ENCODE measurements at places on chromosomes 7 and 10.

GRCh38 chr10:71636588-71636987, 83.0 kb downstream of the C10orf105 start:
- no peak for DNase-seq

DNA sequence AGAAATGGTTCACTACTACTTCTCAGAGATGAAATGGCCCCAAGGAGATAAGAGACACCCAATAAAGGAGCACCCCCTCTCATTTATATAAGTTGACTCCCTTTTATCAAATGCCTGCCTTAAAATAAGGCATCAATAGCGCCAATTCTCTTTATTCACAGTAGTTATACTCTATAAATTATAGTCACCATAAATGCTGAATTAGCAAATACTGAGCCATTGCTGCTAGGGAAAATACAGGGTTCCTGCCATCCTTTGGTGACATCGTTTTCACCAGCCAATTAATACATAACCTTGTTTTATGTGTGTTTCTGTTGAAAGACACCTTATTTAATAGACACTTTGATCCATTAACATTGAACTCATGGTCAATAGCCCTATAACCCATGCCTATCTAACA, 28.6 kb downstream of the DCLRE1C start:
- DNase-seq, result no peak

GRCh38 chr10:103733045-103733419, 122.3 kb downstream of the SH3PXD2A start:
- no peak for DNase-seq

DNA sequence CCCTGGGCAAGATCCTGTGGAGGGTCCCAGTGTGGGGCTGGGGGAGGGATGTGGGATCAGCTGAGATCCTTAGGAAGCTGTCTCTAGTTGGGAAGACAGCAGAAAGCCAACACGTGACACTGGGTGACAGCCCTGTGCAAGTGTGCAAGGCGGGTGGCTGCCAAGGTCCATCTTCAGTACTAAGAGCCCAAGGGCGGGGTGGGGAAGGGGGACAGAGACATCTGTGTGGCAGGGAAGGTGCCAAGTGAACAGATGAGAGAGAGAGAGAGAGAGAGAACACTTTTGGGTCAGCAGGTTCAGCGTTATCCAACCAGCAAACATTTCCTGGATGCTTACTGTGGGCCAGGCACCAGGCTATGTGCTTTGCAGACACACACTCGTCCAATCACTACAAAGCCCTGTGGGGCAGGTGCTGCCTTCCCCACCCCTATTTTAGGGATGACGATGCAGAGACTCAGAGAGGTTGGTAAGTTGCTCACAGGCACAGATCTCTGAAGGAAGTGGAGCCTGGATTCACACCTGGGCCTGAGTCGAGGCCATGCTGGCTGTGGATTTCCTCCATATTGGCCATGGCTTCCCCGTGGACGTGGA, 135.7 kb downstream of the GRK5 start:
- no peak for DNase-seq

- no peak for DNase-seq
Measured at GRCh38 chr10:93313798-93314197, 168.3 kb downstream of the MYOF start.

DNA sequence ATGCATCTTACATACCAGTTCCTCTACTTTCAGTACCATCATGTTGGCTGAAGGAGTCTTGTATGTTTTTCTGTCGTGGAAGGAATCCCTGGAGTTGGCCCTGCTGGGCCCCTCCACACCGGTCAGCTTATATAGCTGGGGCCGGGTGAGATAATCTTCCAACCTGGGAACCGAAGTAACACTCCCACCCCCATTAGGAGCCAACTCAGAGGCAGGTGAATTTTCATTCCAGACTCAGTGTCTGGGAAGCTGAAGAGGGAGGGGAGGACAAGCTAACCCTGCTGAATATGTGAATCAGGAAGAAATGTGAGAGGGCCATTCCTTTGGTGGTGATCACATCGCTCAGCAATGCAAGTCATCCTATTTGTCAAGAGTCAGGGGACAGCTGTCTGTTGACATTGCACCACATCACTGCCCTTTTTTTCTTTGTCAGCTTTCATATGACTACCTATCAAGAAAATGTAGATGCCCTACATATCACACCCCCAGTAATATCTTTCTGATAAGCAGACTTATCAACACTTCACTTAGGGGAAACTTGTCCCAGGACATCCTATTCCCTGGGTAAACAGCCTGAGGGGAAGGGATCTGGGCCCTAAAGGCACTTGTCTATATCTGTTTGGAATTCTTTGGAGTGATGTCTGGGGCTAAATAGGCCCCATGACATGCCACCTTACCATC, at the start of gene ANKRD1:
Gene ANKRD1, minus strand, starts transcription at position 102 of the 681 bp plus-strand sequence. Its CDS starts 60 bp downstream, at position 42.
- peak; percentile 50 for DNase-seq

- DNase-seq, result no peak
Measured at GRCh38 chr7:134777908-134778580, 1.4 kb upstream of the CALD1 start.

DNA sequence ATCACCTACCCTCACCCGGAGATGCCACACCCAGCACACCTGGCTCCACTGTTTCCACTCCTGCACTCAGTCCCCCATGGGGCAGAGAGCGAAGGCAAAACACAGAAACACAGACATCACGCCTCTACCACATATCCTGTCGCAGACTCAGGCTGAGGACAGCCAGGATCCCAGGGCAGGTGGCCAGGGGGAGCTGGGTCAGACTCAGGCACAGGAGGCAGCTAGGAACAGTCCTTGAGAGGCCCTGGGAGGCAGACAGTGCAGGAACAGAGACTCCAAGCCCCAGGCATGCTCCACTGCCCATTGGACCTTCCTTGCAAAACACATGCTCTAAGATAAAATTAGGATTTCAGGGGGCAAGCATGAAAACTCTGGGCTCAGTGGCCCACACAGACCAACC, 154.4 kb upstream of the C7orf33 start:
- DNase-seq, result no peak

GRCh38 chr10:92809840-92810239, 38.5 kb upstream of the EXOC6 start:
- DNase-seq, result no peak

DNA sequence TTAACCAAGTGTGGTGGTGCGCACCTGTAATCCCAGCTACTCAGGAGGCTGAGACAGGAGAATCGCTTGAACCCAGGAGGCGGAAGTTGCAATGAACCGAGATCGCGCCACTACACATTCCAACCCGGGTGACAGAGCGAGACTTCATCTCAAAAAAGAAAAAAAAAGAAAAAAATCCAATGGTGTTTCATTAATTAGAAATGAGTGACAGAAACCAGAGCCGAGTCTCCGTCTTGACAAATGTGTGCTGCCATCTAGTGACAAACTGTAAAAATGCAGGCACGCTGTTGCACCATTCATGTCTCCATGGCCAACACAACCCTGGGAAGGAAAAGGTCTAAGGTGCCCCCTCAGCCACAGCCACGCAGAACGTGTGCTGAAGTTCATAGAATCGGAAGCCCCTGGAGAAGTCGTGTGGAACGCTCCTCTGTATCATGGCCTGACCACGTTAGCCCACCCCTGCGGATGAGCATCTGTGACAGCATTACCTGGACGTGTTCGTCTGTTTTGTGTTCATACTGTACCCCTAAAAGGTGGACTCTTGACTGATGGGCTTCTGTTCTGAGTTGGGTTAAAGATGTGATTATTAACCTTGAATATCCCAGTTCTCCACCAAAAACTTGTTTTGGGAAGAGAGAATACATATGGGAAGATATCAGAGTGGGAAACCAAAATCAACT, 94.9 kb downstream of the LYZL2 start:
- peak; percentile 38 for DNase-seq

DNA sequence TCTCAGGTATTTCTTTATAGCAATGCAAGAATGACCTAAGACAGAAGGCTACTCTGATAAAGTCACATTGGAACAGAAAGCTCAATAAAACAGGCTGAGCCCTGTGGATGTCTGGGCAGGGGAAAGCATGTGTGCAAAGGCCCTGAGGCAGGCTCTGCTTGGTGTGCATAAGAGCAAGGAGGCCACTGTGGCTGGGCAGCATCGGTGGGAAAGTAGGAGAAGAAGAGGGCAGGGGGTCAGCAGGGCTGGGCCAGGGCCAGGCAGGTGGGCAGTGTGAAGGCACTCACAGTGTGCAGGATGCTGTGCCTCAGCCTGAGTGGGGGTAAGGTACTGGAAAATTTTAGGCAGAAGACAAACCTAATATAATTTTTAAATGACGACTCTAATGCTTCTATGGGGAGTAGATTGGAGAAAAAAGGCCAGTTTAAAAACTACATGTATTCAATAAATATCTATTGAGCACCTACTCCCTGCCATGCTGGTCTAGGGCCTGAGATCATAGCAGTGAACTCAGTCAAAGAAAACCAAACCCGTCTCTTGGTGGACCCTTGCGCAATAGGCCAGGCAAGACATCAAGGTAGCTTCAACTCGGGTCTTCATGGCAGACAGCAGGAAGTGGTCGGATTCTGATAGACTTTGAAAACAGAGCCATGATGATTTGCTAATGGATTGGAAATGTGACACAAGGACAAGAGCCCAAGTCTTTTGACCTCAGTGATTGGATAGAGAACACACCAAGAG, 572.3 kb downstream of the TCERG1L start:
- DNase-seq, result no peak

DNA sequence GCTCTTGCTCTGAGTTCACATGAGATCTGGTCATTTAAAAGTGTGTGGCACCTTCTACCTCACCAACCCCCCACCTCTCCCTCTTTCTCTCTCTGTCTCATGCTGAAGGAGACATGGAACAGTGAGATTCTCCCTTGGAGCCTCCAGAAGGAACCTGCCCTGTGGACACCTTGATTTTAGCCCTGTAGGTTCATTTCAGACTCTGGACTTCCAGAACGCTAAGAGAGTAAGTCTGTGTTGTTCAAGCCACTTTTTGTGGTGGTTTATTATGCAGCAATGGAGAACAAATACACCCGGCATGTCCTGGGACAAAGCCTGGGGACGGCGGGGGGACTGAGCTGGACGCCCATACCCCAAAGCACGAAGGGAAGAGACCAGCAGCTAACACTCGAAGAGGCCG, 20.7 kb upstream of the GIMAP8 start:
- DNase-seq, result no peak

DNA sequence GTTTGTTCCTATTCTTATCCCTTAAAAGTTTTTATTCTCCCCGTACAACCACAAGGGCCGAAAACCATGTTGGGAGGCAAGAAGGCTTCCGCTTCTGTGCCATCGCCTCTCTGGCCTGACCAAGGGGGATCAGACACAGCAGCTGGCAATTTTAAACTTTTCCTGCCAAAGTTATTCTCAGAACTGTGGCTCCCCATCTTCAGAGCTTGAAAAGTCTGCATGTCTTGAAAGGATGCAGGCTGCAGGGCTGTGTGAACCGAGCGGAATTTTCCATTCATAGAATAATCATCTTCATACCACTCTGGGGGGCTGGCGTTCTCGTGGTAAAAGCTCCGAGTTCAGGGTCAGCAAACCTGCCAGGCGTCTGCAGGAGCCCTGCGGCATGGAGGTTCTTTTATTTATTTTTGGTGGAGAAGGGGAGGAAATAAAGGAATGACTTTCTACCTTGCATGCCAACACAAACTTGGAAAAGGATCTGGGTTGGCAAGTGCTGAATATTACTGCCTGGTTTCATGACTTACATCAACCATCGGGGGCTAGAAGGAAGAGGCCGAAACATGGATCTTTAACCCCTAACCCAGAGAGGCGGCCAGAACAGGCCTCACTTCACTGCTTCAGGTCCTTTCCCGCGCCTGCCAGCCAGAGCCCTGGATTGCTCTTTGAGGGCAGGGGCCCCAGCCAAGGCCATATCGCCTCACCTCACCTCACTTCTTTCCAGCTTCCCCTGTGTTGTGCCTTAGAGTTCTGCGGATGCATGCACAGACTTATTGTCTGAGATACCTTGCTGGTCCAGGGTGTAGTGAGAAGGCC, 3.0 kb upstream of the NANOS1 start:
- no peak for DNase-seq

DNA sequence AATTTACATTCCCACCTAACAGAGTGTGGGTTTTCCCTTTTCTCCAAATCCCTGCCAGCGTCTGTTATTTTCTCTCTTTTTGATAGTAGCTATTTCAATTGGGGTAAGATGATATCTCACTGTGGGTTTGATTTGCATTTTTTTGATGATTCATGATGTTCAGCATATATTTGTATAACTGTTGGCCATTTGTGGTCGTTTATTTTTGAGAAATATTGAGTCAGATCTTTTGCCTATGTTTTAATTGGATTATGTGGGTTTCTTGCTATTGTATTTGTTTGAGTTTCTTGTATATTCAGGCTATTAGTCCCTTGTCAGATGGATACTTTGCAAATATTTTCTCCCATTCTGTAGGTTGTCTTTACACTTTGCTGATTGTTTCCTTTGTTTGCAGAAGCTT, 193.8 kb downstream of the ABCA13 start:
- DNase-seq, result no peak

- no peak for DNase-seq
Measured at GRCh38 chr7:105707381-105707780, 126.1 kb upstream of the EFCAB10 start.

DNA sequence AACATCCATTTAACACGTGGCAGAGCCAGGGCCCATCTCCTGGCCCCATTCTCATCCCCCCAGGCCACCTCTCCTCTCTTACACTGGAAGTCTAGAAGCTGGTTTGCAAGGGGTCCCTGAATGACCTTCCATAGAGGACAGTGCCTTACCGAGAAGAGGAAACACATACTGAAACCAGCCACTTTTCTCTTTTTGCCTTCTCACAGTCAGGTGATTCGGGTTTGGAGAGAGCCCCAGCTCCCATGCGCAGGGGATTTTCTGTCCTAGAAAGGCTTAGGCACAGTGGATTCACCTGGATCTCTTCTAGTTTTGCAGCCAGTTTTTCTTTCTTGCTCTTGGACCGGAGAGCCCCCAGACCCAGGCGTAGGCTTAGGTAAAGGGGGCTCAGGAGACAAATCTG, 334.1 kb upstream of the C7orf33 start:
- DNase-seq, result no peak

- no peak for DNase-seq
Measured at GRCh38 chr7:31981874-31982390, 88.3 kb downstream of the PDE1C start.

DNA sequence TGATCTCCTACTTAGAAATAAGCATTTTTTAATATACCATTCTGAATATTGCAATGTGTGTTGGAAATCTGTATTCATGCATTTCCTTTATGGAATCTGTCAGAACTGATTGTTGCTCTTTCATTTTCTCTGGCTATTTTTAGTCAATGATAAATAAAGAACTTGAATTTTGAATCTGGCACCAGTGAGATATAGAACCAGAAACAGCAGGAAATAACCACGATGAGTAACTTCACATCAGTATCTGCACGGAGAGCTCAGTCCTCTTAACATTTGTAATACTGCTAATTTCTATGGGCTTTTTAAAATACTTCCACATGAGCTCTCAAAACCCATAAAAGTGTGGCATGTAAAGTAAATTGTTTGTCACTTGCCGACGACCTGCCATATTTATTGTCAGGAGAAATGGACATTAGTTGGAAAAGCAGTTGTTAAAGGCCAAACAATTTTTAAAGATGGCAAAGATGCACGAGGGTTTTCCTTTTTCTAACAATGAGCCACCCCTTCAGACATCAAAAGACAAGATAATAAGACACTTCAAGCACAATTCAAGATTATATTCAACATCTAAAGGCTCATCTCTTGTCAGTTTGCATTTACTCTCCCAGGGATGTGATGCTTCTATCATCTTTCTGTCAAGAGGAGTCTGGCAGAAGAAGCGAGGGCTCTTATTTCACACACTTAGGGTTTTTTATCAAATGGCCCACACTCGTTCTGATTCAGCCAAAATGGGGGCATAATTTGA, 118.3 kb downstream of the POU6F2 start:
- no peak for DNase-seq

GRCh38 chr7:27917119-27917518, 177.2 kb downstream of the TAX1BP1 start:
- DNase-seq, result no peak

GRCh38 chr10:10320956-10321355, 696.7 kb upstream of the CELF2 start:
- DNase-seq, result peak; percentile 34
